Effector CD4-positive, alpha-beta T cell (primary cell): ENCODE measurements at places on chromosomes 2 and 18.

DNA sequence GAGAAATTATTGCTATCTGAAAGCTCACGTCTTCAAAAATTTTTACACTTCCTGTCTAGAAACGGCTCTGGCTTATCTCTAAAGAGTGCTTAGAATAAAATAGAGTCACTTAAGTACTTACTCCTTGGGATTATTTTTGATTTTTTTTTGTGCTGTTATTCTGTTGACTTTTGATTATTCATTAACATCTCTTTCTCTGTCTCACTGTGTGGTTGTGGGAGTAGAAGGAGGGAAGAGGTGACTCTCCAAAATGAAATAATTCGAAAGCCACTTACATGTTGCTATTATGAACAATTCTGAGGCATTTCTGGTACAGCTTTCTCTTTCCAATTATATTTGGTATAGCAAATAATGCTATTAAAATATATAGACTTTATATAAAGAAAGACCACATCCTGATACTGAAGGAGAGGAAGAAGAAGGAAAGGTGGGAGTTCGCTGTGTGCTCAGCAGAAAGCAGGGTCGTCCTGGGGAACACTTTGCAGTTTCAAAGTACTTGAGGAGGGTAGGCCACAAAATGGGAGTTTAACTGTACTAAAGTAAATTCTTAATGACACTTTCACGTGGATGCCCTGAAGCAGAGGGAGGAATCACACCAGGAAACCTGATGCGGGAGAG, 9.6 kb upstream of the MMADHC start:
- DNase-seq, result no peak

GRCh38 chr2:9712263-9712662, 81.5 kb upstream of the YWHAQ start:
- no peak for DNase-seq

DNA sequence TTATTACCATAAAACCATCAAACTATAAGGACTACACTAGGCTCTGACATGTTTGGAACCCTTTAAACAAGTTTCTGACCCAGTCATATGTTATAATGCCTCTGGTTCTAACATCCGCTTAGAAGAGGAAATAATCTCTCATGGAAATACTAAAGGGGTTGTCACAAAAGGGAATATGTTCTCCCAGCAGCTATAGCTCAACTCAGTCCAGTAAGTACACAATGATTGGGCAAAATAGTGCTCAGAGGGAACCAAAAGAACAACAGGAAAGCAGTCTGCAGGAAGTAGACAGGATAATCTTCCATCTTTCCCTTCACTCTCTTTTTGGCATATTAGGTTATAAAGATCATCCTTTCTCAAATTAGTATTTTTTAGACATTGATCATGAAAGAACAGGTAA, 4.3 kb downstream of the SRBD1 start:
- DNase-seq, result no peak

GRCh38 chr2:189446780-189447179, 5.5 kb downstream of the WDR75 start:
- DNase-seq, result no peak

DNA sequence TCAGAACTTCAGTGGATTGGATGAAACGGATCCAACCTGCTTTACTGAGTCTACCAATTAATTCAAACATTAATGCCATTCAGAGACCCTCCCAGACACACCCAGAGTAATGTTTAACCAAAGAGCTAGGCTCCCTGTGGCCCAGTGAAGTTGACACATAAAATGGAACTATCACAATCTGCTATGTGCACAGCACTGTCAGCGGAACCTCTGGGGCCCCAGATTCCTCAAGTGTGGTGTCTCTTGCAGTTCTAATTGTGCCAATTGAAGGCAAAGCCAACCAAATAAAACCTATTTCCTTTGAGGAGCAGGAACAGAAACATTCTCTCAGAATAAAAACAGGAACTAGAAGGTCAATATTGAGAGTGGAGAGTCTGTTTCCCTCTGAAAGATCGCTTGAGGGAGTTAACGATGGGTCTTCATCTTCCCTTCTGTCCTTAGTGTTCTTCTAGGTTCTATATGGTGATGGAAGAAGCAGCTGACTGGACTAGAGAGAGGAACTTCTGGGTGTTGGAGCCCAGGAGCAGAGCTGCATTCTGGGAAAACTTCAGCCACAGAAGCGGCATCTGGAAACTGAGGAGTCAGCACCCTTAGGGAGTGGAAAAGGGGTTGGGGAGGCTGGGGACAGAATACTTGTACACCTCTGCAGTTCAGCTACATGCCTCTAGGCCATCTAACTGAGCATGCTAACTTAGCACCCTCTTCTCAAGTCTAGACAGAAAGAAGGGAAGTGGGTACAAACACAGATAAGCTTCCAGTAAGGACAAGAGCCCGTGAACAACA, 174.4 kb upstream of the FBXO11 start:
- DNase-seq, result no peak

GRCh38 chr2:232319803-232320442, 58.6 kb upstream of the ALPP start:
- DNase-seq, result no peak

- no peak for DNase-seq
These were observed 16.7 kb upstream of the MRO start for GRCh38 chr18:50836521-50836957.

DNA sequence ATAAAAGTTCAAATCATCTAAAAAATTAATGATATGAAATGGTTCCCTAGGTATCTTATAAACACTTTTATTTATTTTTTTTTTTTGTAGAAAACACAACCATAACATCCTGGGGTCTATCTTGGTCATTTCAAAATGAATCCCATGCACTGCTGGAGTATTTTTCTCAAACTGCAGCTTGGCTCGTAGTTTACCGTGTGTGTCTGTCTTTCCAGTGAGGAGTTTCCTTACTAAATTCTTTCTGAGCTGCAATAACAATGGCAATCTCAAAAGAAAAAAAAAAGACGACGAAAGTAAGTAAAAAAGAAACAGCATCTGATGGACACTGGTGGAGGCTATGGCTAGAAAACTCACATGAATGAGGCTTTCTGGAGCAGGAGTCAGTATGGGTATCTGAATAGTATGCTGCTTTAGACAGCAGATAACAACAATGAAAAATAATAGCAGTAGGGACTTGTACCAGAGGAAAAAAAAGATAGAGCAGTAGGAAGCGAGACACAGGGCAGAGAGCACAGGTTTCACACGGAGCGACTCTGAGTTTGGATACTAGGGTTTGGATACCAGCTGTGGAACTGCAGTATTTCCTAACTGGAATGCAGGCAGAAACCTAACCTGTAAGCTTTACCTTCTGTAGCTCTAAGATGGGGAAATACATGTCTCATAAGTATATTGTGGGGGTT, 43.5 kb downstream of the CALCRL start:
- DNase-seq, result no peak

DNA sequence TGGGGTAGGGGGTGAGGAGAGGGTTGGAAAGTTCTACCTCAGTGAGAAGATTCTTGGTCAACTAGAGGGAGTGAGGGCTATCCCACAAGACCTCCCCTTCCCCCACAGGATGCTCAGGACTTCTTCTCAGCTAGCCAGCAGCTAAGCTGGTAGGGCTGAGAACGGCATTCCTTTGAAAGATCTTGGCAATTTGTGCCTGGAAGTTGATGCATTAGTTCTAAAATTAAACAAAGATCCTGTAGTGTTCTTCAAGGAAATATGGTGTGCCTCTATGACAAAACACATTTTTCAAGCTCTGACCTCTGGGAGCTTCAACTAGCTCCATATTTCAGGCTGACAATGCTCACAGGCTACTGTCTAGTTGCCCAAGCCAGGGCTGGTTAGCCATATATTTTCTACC, 2.3 kb downstream of the LYPD1 start:
- no peak for DNase-seq

DNA sequence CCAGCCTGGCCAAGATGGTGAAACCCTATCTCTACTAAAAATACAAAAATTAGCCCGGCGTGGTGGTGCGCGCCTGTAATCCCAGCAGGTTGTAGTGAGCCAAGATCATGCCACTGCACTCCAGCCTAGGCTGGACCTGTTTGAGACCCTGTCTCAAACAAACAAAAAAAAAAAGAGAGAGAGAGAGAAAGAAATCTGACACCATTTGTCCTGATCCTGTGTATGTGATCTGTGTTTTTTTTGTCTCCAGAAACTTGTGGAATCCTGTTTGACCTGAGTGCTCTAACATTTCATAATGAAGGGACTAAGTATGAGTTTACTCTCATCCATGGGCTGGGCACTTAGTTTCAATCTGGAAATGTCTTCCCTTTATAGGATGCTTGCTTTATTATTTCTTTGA, 6.4 kb upstream of the ITPRIPL1 start:
- no peak for DNase-seq
